Urothelium cell line (cell line): ENCODE measurements at places on chromosomes 3 and 15.

DNA sequence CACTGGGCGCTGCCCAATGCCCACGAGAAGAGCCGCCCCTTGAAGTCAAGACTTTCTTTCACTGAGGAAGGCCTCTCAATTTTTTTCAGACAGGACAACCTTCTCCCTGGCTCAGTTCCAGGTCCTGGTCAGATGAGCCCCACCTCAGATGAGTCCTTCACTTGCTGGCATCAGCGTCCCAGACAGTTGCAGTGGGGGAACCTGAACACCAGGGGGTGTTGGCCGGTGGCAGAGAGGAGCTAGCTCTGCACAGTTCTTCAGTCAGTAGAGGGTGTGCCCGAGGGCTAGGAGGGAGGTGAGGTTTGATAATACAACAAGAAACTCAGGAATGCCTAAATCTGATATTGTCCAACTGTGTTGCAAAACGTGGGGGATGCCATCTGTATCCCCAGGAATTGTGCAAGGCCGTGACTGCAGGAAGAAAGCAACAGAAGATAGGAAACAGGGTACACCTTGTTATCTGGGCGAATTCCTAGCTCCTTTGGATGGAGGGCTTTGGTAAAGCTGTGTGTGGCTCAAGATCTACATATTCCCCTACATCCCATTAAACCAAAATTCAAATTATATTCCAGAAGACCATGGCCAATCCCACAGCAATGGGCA lies 34.3 kb downstream of the CCR3 start:
- peak; percentile 25 for DNase-seq

DNA sequence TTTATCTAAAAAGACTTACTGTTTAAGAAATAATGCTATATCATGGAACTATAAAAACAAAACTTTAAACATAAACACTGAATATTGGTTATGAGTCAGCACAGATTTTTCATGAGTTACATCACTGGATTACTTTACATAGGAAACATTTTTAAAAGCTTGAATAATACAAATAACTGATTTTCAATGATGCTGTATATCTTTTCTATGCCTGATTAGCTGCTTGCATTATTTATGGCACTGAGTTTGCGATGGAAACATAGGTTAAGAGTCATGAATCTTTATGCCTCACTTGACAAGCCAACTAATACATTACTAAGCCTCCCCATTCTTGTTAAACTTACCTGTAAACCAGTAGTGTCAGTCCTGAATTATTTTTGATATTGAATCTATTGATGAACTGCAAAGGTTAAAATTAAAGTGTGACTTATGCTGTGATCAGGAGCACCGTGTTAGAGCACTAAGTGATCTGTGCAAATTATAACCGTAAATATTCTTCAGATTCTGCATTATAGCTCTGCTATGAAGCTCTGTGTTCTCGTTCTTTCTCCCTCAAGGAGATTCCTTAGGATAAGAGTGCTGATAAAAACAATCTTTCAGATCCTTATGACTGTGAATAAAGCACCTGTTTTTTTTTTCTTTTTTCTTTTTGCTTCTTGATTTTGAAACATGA lies 437.3 kb upstream of the BCHE start:
- DNase-seq = no peak

- no peak for DNase-seq
These were observed 156.6 kb downstream of the GHSR start for GRCh38 chr3:172291650-172292049.

DNA sequence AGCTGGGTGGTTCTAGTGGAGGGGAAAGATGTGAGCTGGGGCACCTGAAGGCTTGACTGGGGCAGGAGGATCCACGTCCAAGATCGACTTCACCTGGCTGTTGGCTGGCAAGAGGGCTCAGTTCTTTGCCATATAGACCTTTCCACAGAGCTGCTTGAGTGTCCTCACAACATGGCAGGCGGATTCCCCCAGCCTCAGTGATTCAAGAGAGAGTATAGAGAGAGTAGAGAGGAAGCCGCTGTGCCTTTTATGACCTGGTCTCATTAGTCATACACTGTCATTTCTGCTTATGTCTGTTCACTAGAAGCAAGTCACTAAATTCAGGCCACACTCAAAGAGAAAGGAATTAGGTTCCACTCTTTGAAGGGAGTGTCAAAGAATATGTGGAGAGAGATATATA lies 101.6 kb downstream of the APBA2 start:
- no peak for DNase-seq

DNA sequence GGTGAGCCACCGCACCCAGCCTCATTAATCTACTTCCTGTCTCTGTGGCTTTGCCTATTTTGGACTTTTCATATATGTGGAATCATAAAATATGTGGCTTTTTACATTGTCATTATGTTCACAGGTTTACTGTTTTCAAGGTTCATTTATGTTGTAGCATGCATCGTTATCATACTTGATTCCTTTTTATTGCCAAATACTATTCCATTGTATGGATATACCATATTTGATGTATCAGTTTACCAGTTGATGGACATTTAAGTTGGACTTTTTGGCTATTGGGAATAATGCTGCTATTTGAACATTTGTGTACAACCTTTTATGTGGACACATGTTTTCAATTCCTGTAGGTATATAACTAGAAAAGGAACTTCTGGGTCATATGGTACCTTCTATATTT lies 14.0 kb downstream of the GXYLT2 start:
- no peak for DNase-seq

- no peak for DNase-seq
These were observed 52.4 kb downstream of the TBL1XR1 start for GRCh38 chr3:177144922-177145321.

DNA sequence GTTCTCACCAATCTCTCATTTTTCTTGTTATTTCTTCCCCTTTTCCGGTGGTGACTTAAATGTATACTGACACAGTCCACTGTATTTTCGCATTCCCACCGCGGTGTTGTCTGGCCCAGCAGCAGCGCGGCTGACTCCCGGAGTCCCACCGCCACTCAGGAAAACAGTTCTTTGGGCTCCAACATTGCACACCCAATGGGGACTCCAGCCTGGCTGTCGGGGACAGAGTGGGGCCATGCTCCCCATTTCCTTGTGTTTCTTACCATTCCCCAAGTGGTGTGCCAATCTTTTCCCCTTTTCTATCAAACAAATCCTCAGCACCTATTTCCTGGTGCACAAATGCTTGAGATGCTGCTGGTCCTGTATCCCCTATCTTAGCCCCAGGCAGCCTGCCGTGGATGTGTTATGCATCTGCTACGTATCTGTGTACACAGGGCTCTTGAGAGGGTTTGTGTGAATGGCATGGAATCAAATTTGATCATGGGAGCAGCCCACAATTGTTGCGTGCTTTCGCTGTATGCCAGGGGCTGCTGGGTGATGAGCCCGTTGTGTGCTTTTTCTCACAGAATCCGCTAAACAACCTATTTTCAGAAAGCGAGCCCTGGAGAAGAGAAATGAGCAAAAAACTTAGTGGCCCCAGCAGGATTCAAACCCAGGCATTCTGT lies 219.1 kb upstream of the RGMA start:
- DNase-seq = no peak

DNA sequence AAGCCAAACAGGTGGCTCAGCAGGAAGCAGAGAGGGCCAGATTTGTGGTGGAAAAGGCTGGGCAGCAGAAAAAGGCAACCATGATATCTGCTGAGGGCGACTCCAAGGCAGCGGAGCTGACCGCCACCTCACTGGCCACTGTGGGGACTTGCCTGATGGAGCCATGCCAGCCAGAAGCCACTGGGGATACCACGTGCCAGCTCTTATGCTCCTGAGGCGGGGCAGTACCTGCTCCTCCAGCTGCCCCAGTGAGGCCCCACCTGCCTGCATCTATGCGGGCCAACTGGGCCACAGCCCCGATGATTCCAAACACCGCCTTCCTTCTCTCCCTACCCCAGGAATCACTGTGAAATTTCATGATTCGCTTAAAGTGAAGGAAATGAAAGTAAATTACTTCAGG lies 22.9 kb upstream of the ARIH1 start:
- DNase-seq = no peak

DNA sequence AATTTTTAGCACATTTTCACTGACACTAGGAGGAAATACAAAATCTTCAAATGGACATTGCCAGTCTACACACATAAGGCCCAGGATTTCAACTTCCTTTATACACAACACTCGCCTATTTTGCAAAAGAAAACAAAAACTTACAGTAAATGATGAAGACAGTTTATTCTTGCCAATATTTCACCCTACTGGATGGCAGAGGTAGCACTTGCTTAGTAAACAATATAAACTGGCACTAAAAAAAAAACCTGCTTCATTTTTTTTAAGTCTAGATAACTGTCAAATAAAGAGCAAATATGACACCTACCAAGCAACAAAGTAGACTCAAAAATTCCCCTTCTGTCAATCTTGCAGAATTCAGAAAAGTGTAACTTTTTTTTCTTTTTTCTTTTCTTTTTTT lies 204.0 kb downstream of the VPS13C start:
- no peak for DNase-seq

GRCh38 chr15:59424616-59425015 lies 13.4 kb upstream of the FAM81A start:
- no peak for DNase-seq

DNA sequence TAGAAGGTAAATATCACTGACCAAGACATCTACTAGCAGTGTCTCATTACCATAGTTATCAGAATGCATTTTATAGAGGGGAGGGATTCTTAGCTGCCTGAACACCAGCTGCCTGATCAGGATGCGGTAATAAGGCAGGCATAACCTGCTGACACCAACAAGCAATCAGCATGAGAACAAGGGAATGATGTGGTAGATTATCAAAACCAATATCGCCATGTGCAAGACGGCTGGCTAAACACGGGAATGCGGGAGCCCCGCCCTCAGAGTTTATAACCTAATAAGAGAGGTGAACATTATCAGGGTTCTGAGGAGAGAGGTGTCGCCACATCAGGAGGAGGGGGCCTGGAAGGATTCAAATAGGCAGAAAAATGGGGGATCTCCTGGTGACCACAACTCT lies 20.5 kb downstream of the B4GALT4 start:
- DNase-seq = no peak

DNA sequence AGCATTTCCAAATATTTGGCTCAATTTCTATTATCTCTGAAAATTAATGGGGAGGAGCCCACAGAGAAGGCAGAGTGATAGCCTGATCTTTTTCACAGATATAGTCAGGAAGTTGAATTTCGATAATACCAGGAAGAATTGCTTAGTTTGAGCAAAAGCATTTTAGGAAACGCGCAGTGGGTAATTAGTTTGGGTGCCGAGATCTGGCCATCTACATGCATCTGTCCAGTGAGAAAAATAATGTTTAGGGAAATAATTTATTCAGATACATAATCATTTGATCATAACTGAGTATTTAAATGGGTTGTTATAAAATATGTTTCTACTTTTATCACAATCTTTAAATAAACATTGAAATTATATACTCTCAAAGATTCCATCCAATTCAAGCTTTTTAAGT lies 653.9 kb downstream of the RBMS3 start:
- no peak for DNase-seq

- DNase-seq = no peak
These were observed 278.0 kb upstream of the TRIM42 start for GRCh38 chr3:140399871-140400270.

- no peak for DNase-seq
These were observed 440.1 kb downstream of the ZNF385D start for GRCh38 chr3:21310891-21311290.

DNA sequence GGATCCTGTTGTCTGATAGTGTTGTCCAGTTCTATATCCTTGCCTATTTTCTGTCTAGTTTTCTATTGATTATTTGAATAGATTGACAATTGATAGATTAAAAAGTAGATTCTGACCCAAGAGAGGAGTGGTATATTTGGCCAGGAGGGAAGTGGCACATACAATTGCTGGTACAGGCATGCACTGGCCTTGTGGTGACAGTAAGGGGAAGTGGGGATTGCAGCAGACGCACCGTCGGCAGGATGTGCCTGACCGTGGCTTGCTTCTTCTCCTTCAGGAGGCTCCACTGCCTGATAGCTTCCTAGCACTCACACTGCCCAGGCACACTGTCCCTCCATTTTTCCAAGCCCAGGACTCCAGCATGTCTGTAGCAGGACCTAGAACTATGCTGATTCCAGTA lies 10.5 kb downstream of the GABRG3 start:
- no peak for DNase-seq

- peak; percentile 38 for DNase-seq
These were observed 9.8 kb downstream of the CTXND1 start for GRCh38 chr15:80242132-80242769.

GRCh38 chr15:52331490-52332240 lies 36.1 kb upstream of the MYO5C start:
- DNase-seq = peak; percentile 27

DNA sequence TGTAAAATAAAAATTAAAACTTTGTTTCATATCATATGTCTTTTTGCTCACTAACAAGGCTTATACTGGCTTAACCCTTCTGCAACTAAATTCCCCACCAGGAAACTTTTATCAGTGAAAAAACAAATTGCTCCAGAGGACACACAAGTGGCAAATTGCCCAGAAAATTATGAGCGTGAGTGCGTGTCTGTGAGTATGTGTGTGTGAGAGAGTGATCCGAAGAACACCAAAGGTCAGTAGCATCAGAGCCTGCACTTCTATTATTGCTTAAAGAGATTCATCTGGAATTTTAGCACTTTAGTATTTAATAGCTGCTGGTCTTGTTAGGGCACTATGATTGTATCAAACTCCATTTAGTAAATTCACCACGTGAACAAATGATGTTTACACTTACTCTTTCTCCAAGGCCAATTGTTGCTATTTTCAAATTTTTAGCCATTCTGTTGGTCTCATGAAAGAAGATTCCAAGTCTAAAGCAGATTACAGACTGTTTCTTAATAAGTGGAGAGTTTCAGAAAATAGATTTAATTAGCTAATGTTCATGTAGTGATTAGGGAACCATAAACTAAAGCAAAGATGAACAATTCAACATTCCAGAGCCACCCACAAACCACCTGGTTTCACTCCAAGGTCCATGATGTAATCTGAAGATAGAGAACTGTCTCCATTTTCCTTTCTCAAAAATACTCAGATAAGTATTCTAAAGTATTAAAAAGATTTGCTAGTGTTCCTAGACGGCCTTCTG lies 91.1 kb upstream of the IL12A start:
- no peak for DNase-seq

- DNase-seq = no peak
These were observed 380 bp upstream of the ALS2CL start for GRCh38 chr3:46693892-46694226.

DNA sequence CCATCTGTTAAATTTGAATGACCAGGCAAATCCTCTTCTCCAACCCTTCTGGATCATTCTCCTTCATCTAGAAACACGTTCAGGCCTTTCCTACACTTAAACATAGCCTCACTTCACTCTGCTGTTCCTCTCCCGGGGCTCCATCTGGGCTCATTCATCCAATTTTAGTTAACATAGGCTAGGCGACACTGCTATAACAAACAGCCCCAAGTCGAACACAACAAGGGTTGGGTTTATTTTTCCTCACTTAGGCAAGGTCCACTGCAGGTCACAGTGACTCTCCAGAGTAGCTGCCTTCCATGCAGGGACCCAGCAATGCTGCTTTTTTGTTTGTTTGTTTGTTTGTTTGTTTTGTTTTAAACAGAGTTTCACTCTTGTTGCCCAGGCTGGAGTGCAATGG lies 250.8 kb downstream of the XXYLT1 start:
- DNase-seq = no peak

- DNase-seq = no peak
These were observed 28.2 kb downstream of the GYG1 start for GRCh38 chr3:149019580-149019979.
